ENCODE measurements at places on chromosomes 4 and X.
A peak's percentile ranks its signal among the peaks of the same experiment; 100 is the strongest.

DNA sequence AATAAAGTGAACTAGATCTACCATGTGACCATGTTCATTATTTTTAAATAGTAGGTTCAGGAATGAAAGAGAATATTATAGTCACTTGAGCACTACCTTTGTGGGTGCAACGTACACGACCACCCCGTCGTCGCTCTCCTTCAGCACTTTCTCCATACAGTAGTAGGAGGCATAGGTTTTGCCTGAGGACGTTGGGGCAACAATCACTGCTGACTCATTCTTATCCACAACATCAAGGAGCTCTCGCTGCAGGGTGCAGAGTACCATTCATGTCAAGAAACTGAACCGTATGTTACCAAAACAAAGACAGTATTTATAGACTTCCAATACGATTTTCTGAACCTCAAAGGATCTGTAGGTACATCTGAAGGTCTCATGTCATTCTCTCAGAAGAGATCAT lies 44.7 kb downstream of the DDX60 start:
- DNase-seq = no peak

GRCh38 chr4:7867191-7867590 lies 72.5 kb downstream of the AFAP1 start:
- DNase-seq = no peak

DNA sequence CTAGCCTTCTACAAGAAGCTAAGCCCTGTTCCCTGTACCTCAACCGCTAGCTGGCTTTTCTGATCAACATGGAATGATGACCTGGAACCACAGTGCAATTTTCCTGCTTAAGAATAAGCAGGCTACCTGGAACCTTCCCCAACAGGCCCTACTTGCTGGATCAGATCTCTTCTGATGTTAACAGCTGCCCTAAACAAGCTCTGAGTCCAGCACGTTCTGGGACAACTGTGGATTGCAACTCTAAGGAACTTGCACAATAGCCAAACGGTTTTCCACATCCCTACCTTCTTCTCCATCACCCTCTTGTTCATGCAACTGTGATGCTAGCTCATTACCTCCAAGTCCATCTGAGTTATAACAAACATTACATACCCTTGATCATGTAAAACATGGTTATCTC lies 19.8 kb downstream of the ATP8A1 start:
- DNase-seq = no peak

DNA sequence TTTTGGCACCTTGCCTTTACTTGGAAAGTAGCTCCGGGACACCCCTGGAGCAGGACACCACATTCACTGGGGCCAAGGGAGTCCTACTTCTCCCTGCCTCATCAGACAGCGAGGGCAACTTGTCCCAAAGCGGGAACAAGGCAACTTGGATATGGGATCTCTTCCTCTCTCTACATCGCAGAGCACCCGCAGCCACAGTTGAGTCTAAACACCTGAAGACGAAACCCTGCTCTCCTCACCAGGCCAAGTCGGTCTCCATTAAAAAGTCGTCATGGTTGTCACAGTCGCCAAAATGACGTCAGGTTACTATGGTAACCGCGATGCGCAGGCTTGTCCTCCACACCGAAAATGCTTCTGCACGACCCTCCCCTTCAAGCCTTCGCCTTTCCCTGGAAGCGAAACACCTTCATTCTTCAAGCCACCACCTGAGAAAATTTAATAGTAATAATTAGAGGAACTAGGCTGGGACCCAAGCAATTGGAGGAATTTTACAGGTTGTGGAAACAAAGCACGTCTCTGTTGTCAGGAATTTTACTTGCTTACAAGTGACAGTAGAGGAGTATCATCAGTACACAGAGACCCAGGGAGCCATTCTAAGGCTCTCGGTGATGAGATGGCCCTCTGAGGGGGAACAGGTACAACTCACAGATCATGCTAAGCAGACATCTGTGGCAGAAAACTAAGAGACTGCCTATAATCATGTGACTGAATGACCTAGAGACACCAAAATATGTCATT lies 30.5 kb upstream of the TCEAL4 start:
- DNase-seq = peak; percentile 33

- no peak for DNase-seq
Measured at GRCh38 chr4:6475492-6476020, 3.1 kb upstream of the PPP2R2C start.

- no peak for DNase-seq
Measured at GRCh38 chr4:88043001-88043400, 35.6 kb downstream of the PKD2 start.

- DNase-seq = peak; percentile 26
Measured at GRCh38 chrX:118346258-118347094, 570 bp downstream of the WDR44 start.

GRCh38 chrX:29690061-29690460 lies 525.3 kb upstream of the MAGEB2 start:
- DNase-seq = no peak

GRCh38 chr4:84366161-84366560 lies 132.9 kb downstream of the NKX6-1 start:
- DNase-seq = no peak

- DNase-seq = no peak
Measured at GRCh38 chr4:38383646-38384121, 280.3 kb upstream of the KLF3 start.

- DNase-seq = no peak
Measured at GRCh38 chr4:173509036-173510001, 20.7 kb downstream of the HAND2 start.

DNA sequence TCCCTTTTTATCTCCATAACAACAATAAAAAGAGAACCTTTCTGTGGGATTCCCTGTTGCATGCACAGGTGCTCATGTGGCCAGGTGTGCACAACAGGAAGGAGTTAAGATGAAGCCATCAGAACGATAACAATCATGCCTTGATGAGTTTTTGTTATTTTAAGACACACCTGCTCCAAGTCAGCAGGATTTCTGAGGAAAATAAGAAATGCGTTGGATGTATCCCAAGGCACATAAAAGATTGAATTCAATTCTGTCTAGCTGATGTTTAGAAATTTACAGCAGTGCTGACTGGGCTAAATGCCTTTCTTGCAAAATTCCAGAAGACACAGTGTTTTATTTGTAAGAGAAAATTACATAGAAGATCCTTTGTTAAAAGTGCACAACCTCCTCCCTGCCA lies 1678.2 kb downstream of the ARAP2 start:
- no peak for DNase-seq

GRCh38 chr4:78640714-78641113 lies 89.1 kb downstream of the ANXA3 start:
- DNase-seq = no peak

GRCh38 chrX:78545233-78545632 lies 113.9 kb downstream of the RTL3 start:
- no peak for DNase-seq

DNA sequence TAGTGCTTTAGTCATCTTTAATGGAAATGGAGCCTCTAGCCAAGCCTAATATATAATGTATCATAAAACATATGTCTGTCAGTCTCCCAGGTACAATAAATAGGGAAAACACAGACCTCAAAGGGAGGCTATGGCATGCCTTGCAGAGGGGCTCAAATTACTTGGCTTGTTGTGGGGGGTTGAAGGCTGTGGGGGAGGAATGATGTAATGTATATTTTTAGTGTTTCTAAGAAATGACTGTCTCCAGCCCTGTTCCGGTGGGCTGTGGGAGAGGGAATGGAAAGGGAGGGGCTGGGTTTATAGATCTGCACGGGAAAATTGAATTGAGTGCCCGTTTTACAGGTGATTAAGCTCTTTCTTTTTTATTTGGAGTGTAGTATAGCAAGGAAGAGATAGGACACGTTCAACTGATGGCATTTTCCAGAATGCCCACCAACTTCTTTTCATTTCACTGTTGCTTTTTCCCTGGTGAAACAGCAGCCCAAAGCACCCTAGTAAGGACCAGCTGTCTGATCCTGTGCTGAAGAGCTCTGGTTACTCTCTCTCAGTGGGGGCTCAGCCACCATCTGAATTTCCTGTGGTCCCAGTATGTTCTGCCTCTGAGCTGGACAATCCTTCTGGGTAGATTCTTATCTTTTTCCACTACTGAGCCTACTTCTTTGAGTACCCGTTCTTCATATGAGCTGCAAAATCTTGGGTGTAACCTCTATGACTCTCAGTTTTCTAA lies 220.7 kb upstream of the CASK start:
- DNase-seq = no peak

GRCh38 chr4:128298146-128298758 lies 10.6 kb upstream of the PGRMC2 start:
- no peak for DNase-seq

DNA sequence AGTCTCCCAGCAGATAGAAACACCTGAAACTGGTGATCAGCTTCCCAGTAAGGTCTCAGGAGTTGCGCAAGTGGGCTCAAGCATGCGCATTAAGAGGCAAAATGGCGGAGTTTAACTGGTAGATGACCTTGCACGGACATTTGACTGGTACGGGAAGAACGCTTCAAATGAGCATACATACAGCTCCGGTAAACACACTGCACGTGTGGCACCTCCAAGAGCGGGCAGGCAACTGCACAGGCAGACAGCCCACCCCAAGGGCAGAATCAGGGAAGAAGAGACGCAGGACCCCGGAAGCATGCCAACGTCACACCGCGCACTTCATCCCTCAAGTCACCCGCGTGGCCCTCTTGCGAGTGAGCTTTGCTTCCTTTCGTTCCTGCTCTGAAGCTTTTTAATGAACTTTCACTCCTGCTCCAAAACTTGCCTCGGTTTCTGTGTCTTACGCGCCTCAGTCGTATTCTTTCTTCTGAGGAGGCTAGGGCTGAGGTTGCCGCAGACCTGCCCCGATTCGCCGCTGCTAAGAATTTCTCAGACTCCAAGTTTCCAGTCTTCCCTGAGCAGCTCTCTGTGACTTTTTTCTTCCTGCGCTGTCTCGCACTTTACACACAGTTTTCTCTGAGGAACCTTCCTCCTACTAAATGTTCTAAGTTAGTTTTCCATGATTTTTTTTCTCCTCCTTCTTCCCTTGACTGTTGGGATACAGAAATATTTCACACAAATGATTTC lies 180.7 kb upstream of the ZFP42 start:
- no peak for DNase-seq

GRCh38 chr4:6229095-6229494 lies 28.7 kb upstream of the JAKMIP1 start:
- DNase-seq = no peak

DNA sequence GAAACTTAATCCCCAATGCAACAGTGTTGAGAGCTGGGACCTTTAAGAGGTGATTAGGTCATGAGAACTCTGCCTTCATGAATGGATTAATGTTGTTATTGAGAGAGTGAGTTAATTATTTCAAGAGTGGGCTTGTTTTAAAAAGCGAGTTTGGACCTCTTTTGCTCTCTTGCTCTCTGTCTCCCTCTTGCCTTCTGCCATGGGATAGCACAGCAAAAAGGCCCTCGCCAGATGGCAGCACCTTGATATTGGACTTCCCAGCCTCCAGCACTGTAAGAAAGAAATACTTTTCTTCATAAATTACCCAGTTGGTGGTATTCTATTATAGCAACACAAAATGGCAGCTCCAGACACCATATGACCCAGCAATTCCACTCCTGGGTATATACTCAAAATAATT lies 7.0 kb upstream of the ATP6AP2 start:
- DNase-seq = no peak

GRCh38 chr4:125276811-125277210 lies 37.9 kb upstream of the FAT4 start:
- no peak for DNase-seq

GRCh38 chr4:145041378-145041777 lies 56.6 kb downstream of the ANAPC10 start:
- DNase-seq = no peak

- no peak for DNase-seq
Measured at GRCh38 chrX:37905436-37906147, 58.2 kb upstream of the DYNLT3 start.

GRCh38 chr4:166506051-166506450 lies 633.0 kb downstream of the TLL1 start:
- no peak for DNase-seq

- DNase-seq = no peak
Measured at GRCh38 chrX:135340831-135341230, 31.6 kb downstream of the ETDC start.

DNA sequence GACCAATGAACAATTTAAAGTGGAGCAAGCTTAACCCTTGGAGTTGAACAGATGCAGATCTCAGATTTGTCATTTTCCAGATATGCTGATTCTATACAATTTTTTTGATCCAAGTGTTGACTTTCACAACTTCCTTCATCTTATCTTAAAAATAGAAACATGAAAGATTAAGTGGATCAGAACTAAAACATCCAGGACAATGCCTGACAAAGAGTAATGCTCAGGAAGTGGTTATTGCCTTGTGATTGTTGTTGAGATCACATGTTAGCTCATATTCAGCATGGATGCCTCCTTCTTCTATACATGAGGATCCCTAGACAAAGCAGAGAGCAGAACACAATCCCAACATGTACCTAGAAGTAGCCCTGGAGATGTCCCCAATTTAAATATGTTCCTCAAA lies 160.9 kb downstream of the PPARGC1A start:
- DNase-seq = no peak

- DNase-seq = no peak
Measured at GRCh38 chr4:92599044-92599443, 295.3 kb downstream of the GRID2 start.

- DNase-seq = no peak
Measured at GRCh38 chrX:106903856-106904528, 851 bp upstream of the RIPPLY1 start.

DNA sequence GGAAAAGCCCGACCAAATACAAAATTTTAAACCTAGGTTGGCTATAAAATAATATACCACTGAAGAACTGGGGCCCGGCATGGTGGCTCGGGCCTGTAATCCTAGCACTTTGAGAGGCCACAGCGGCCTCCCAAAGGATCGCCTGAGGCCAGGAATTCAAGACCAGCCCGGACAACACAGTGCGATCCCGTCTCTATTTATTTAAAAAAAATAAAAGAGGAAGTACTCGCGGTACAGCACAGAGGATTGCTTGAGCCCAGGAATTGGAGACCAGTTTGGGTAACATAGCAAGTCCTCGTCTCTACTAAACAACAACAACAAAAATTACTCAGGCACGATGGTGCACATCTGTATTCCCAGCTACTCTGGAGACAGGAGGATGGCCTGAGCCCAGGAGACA lies 44.8 kb upstream of the CDKN2AIP start:
- no peak for DNase-seq

- DNase-seq = no peak
Measured at GRCh38 chr4:16588651-16589050, 309.8 kb downstream of the LDB2 start.

- DNase-seq = no peak
Measured at GRCh38 chr4:185811509-185812364, at the start of gene SORBS2. TSS of gene SORBS2 (minus strand) at chr4:185812194. CDS start at chr4:185690571, 121,623 bp downstream.
